ENCODE measurements at places on chromosomes 1 and 21.

- DNase-seq: no peak
Measured at GRCh38 chr1:157044326-157044725, 1.2 kb downstream of the ARHGEF11 start.

- DNase-seq: no peak
Measured at GRCh38 chr1:77781683-77782082, 2.2 kb downstream of the MIGA1 start.

- DNase-seq: peak; percentile 59
Measured at GRCh38 chr1:57325117-57325516, 98.7 kb downstream of the DAB1 start.

GRCh38 chr1:60411591-60411990 is 338.0 kb upstream of the C1orf87 start:
- no peak for DNase-seq

GRCh38 chr1:96256130-96256790 is 465.3 kb upstream of the PTBP2 start:
- DNase-seq: no peak

GRCh38 chr1:72137656-72138055 is 144.7 kb downstream of the NEGR1 start:
- no peak for DNase-seq

- no peak for DNase-seq
Measured at GRCh38 chr1:241330619-241331327, 26.2 kb downstream of the RGS7 start.

Data from cerebellar cortex (tissue), 1 donor.